ENCODE measurements at places on chromosomes 12 and 14.

GRCh38 chr12:15590180-15590826 is 198.9 kb downstream of the EPS8 start:
- DNase-seq, result peak; percentile 64

GRCh38 chr14:98146416-98146815 is 1125.6 kb downstream of the BCL11B start:
- no peak for DNase-seq

DNA sequence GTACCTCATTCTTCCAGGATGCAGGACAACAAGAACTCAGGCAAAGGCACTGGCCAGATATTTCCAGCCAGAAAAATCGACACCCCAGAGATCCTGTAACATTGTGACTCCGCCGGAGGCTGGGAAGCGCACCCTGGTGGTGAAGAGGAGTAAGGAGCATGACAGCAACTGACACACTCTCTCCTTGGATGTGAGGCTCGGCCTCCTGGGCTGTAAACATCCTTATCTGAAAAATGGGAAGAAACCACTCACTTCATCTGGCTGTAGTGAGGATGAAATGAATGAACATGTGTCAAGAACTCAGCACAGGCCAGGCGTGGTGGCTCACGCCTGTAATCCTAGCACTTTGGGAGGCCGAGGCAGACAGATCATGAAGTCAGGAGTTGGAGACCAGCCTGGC is 27.5 kb downstream of the TCHP start:
- DNase-seq, result peak; percentile 49

DNA sequence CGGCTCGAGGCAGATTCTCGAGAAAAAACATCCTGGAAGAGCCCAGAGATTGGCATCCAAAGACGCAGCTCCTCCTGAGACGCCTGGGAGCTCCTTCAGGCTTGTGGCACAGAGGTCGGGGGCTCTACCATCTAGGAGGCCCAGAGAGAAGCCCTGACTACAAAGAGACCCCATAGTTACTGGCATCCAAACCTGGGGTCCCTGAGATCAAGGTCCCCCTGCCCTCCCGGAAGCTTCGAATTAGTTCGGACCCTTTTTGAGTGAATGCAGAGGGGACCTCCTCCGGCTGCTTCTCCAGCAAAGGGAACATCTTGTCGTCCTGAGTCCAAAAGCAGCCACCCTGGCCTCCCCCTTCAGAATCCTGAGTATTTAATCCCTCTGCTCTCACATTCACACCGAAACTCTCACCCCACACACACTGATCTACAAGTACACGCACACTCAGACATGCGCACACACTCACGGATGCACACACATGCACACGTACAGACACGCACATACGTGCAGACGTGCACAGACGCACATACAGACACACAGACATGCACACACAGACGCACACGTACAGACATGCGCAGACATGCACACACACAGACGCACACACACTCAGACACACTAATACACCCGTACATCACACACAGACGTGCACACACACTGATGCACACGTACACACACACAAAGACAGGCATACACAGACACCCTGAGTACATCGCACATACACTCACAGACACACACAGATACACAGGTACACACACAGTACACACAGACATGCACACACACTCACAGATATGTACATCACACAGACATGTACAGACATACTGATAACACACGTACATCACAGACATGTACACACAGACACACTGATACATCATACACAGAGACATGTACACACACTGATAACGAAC is 5.9 kb downstream of the ZNF605 start:
- DNase-seq, result no peak

GRCh38 chr14:68295316-68295816 is 475.8 kb downstream of the RAD51B start:
- DNase-seq, result no peak

- no peak for DNase-seq
Measured at GRCh38 chr12:131190965-131191364, 237.3 kb downstream of the ADGRD1 start.

DNA sequence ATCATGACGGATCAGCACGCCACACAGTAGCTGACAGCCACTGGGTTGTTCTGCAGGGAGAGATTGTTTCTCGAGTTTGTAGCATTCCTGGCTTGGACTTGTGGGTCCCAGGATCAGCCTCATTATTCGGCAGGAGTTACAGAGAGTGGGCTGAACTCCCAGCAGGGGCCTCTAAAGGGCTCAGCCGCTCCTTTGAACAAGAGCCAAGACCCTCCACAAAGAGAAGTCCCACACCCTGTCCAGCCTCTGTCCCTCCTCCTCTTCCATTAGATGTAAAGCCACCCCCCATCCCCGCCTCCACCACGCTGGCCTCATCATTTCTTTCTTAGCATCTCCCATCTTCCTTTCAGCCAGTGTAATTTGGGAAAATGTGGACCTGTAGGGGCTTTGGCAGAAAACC is 96.7 kb upstream of the HSPB8 start:
- no peak for DNase-seq

- no peak for DNase-seq
Measured at GRCh38 chr12:4032924-4033615, 159.9 kb upstream of the PARP11 start.

DNA sequence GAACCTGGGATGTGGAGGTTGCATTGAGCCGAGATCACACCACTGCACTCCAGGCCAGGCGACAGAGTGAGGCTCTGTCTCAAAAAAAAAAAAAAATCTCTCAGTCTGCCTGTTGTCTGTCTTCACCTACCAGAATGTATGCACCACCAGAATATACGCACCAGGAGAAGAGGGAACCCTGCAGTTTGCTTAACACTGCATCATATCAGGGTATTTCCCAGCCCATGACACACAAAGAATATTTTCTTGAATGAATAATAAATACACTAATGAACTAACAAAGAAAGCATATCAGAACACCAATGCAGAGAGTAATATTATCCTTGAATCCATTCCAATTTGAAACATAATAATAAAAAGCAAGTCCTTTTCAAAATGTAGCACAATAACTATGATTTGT is 44.2 kb upstream of the FOXN3 start:
- no peak for DNase-seq

- DNase-seq, result no peak
Measured at GRCh38 chr14:69041783-69042182, 62.7 kb upstream of the ACTN1 start.

Data from Kasumi-1 (cell line).